ENCODE measurements at places on chromosomes 5 and 9.

GRCh38 chr5:3428334-3428733, 167.3 kb upstream of the IRX1 start:
- no peak for DNase-seq

GRCh38 chr9:107636571-107637381, 147.2 kb upstream of the KLF4 start:
- DNase-seq: no peak

- no peak for DNase-seq
These were observed 565.0 kb downstream of the CETN3 start for GRCh38 chr5:89844548-89844947.

- DNase-seq: no peak
These were observed 40.6 kb downstream of the SLC1A3 start for GRCh38 chr5:36647046-36647445.

DNA sequence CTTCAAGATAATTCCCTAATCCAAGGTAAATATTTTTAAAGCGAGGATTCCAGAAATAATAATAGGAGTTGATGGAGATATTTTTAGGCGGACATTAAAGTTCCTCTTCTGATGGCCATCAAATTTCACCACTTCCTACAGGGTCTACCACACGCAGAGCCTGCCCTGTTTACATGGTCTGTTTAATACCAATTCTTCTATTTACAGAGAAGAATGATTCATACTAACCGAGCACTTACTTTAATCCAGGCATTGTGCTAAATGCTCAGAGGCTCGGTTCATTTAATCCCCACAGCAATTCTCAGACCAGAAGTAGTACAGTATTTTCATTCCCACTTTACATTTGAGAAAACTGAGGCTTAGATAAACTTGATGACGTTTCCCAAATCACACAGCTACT, 3.0 kb upstream of the ITGA1 start:
- DNase-seq: no peak

DNA sequence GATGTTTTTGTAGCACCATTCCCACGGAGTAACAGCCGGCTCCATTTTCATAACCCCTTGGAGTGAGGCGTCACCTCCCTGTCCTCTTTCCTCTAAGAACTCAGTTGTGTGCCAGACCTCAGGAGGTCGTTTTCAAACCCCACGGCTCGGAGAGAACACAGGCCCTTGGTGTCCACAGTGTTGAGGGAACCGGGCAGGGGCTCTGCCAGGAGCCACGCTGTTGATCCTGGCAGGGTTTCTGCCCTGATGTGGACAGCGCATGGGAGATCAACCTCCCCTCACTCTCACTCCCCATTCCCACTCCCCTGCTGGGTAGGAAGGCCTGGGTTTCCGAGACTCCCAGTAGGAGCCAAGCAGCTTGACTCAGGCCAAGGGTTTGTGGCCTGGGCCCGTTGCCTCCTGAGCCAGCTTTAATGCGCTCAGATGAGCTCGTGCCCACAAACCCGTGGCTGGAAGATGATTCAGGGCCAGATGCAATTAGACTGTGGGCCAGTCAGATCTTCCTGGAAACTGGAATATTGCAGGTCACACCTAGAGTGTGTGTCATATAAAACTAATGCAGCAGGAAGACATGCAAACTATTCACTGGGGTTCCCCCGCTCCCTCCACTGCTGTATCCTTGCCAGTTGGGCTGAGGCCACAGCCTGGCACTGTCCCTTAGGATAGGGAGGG, 133.4 kb downstream of the SLC12A2 start:
- DNase-seq: no peak

- no peak for DNase-seq
These were observed 31.6 kb upstream of the CTSL start for GRCh38 chr9:87694236-87694755.

DNA sequence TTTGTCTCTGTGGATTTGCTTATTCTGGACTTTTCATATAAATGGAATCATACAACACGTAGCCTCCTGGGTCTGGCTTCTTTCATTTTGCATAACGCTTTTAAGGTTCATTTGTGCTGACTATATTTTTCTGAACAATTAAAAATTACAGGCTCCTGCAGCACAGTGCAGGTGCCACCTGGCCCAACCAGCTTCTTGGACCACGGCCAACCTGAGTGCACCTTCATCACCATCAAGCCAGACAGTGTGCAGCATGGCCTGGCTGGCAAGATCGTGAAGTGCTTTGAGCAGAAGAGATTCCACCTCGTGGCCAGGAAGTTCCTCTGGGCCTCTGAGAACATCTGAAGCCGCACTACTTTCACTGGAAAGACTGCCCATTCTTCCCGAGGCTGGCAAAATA, 53.5 kb upstream of the COL15A1 start:
- DNase-seq: no peak

DNA sequence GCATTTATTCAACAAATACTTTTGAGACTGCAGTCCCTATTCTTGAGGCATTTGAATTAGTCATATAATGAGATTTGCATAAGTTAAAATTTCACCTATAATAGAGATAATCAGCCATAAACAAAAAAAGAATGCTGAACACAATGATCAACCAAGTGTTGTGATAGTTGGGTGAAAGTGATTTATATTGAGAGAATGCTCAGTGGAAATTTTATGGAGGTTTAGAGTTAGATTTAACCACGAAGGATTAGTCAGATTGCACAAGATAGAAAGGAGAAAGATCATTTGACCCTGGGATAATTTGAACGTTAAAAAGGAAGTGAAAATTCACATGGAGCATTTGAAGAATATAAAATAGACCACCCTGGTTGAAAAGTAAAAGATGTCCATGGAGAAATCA, 356.2 kb downstream of the NPR3 start:
- DNase-seq: no peak

GRCh38 chr5:115961381-115962238, 665 bp upstream of the LVRN start:
- DNase-seq: no peak

DNA sequence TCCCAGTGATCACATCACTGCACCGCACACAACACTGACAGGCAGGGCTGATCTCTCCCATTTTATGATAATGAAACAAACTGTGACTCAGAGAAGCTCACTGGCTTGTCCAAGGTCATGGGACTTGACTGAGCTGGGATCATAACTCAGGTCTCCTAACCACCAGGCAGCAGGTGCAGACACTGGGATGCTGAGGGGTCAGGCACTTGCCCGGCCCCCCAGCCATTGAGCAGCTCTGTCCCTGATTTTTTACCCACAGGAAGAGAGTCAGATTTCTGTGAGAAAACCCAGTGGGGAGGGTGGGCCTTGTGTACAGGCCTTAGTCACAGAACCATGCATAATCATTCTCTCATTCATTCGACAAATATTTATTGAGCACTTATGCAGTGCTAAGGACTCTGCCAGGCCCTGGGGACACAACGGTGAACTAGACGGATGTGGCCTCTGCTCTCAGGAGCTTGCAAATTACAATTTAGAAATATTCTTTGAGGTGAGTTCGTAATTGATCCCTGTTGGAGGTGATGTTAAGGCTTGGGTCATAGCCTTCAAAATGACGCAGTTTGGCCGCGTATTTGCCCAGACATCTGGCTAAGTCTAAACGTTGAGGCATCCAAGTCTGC, 54.5 kb upstream of the TGFBR1 start:
- no peak for DNase-seq

- no peak for DNase-seq
These were observed 25.9 kb upstream of the NDST1 start for GRCh38 chr5:150481972-150482406.

DNA sequence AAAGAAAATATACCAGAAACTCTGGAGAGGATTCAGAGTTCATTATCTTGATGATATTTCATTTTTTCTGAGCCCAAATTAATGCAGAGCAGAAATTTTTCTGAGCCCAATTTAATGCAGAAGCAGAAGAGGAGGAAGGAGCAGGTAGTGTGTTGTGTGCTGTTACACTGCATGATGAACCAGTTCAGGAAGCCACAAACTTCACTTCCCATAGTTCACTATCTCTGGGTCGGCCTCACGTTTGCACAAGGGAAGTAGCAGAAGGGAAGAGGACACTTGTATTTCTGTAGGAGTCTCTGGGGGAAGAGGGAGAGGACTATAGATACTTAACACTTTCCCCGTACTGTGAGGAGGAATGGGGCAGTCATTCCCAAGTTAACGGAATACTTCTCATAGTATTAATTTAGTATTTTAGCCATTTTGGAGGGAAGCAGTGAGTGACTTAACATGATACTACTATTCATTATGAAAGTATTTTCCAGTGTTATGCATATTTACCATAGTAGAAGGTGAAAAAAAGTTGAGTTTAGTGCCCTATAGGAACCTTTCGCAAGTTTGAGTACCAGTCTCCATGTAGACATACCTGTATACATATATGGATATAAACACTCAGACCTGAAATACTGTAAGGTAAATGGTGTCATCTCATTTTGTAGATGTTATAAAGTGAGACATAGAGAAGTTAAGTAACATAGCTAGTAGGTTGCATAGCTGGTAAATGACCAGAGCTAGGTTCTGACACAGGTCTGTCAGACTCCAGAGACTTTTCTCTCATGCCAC, 30.0 kb downstream of the XPA start:
- no peak for DNase-seq

- DNase-seq: no peak
These were observed 276.9 kb upstream of the WWC1 start for GRCh38 chr5:168014433-168015123.

- DNase-seq: no peak
These were observed 196.1 kb downstream of the ARRDC3 start for GRCh38 chr5:91187032-91187431.

DNA sequence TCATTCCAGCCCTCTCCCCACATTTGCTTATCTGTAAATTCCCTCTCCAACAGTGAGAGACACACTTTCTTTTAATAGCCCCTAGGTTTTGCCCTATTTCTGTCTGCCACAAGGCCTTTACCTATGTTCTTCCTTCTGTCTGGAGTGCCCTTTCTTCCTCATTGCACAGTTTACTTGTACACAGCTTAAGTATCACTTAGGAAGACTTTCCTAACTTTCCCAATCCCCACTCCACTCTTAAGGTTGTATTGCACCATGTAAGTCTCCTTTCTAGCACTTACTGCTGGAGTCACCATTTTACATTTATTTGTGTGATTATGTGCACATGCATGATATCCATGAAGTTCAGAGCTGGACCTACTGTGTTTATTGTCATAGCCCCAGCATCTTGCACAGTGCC, 10.8 kb upstream of the CKMT2 start:
- DNase-seq: no peak

DNA sequence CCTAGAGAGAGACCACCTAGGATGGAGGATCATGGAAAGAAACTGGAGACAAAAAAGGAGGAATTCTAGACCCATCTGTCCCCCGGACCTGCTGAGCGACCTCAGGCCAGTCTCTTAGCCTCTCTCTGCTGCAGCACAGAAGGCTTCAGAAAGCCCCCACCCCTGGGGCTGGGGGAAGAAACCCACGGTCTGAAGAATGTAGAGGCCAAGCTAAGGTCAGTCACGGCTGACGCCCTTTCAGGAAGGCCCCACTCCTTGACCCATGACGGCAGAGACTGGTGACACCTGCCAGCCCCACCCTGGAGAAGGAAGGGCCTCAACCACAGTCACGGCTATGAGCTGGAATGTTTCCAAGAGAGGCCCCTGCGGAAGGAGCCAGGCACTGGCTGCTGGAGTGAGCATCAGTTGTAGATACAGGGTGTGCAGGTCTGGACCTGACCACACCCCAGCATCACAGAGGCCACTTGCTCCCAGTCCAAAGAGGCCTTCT, 120.5 kb upstream of the BOD1 start:
- DNase-seq: peak; percentile 52

- DNase-seq: no peak
These were observed 21.9 kb upstream of the BOD1 start for GRCh38 chr5:173638126-173639040.

DNA sequence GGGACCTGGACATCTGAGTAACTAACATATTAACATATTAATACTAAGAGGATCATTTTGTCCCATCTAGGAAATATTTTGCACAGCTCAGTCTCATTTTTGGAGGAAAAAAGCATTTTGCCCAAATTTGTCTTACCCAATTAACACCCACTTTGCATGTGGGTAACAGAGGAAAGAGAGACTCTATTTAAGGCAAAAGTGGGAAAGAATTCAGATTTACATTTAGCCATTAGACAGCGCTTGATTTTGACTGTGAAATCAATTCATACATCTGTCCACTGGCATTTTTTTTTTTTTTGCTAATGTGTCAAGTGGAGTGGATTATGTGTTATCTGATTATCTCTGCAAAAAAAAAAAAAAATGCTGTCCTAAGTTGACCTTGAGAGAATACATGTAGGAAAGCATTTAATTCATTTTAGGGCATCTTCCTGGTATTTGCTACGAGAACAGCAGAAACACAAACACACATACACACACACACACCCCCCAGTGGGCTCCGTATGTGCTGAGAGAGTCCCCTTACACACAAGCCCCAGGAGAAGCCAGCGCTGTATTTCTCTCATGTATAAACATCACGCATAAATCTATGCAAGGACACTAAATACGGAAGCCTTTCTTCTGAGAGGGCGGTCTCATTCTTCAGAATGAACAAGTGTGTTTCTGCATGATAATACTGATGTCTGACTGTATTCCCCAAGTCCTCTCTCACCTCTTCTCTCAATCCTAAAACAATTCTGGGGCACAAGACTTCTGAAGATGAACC, 202.0 kb upstream of the KLF9 start:
- no peak for DNase-seq

DNA sequence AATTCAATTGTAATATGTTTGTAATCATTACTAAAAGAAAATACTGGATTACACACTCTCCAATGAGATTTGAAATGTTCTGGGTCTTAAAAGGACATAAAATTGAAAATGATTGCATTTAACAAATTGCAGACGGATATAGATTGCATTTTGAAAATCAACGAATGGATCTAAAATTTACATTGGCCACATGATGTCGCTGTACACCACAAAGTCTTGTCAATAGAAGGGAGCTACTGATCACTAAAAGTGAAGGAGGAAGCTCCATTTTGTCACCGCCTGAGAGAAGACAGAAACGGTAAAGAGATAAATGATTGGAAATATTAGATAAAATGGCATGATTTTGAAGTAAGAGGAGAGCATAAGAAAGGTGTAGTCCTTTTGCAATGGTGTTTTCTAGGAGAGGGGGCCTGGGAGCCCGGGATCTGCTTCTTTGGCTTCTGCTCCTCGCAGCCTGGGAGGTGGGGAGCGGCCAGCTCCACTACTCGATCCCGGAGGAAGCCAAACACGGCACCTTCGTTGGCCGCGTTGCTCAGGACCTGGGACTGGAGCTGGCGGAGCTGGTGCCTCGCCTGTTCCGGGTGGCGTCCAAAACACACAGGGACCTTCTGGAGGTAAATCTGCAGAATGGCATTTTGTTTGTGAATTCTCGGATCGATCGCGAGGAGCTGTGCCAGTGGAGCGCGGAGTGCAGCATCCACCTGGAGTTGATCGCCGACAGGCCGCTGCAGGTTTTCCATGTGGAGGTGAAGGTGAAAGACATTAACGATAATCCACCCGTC, at the start of gene PCDHA1:
Gene PCDHA1 (plus strand): TSS at position 236 of the 782 bp plus-strand sequence.
- DNase-seq: no peak

Data from GM19239 (cell line).